GOT3 (cell line): ENCODE measurements at places on chromosomes 13 and 19.
A peak's percentile ranks its signal among the peaks of the same experiment; 100 is the strongest.

- peak; percentile 95 for DNase-seq
Measured at GRCh38 chr19:10960314-10961072, at the start of gene SMARCA4. Gene SMARCA4 (plus strand): TSS chr19:10961030. CDS start chr19:10984152, 23,122 bp downstream.

- DNase-seq = no peak
Measured at GRCh38 chr19:2523630-2524311, 47.8 kb downstream of the GADD45B start.

GRCh38 chr13:48976576-48977285 is 1.0 kb downstream of the FNDC3A start:
- no peak for DNase-seq

- DNase-seq = no peak
Measured at GRCh38 chr19:8665468-8666213, 33.0 kb downstream of the ACTL9 start.

GRCh38 chr19:18803550-18804138 is 12.5 kb upstream of the COMP start:
- DNase-seq = no peak

DNA sequence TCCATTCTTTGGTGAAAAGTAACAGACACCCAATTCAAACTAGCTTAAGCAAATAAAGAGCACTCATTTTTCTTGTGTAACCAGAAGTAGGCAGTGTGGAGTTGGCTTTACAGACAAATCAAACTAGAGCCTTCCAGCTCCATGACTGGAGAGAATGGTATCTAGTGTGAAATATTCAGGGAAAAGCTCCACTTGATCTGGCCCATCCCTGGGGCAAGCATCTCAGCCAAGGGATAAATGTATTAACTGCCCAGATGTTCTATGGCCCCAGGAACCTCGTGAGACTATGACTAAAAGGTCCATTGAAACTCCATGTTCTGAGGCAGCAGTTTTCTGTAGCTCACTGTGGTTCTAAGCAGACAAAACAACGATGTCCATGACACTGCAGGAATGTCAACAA is 49.9 kb downstream of the TBC1D4 start:
- DNase-seq = no peak

DNA sequence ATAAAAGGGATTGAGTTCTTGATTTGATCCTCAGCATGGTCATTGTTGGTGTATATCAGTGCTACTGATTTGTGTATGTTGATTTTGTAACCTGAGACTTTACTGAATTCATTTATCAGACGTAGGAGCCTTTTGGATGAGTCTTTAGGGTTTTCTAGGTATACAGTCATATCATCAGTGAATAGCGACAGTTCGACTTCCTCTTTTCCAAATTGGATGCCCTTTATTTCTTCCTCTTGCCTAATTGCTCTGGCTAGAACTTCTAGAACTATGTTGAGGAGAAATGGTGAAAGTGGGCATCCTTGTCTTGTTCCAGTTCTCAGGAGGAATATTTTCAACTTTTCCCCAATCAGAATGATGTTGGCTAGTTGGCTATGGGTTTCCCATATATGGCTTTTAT is 27.0 kb downstream of the POMP start:
- DNase-seq = no peak
